D721Med (cell line): ENCODE measurements at places on chromosomes 7 and 10.

- no peak for DNase-seq
These were observed 192.4 kb downstream of the PTN start for GRCh38 chr7:137151041-137151689.

DNA sequence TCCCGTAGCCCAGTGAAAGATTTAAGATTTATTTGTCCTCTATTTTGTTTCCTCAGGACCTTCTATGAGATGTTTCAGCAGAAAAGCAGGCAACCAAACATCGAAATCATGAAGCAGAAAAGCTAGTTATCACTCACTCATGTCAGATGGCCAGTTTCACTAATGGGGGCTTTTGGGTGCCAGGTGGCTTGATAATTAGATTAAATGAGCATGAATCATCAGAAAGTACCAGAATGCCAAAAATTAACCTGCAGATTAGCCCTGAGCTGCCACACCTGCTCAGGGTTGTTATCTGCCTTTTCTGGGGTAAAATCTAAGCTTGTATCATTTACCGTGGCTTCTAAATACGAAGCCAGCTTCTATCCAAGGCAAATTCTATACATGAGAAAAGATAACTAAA lies 1017.5 kb downstream of the XPNPEP1 start:
- DNase-seq = no peak

- no peak for DNase-seq
These were observed 127.3 kb upstream of the HABP2 start for GRCh38 chr10:113425541-113425951.

GRCh38 chr10:98287321-98287720 lies 19.3 kb upstream of the LOXL4 start:
- no peak for DNase-seq

GRCh38 chr7:74587435-74588126 lies 69.9 kb upstream of the GTF2I start:
- DNase-seq = no peak

DNA sequence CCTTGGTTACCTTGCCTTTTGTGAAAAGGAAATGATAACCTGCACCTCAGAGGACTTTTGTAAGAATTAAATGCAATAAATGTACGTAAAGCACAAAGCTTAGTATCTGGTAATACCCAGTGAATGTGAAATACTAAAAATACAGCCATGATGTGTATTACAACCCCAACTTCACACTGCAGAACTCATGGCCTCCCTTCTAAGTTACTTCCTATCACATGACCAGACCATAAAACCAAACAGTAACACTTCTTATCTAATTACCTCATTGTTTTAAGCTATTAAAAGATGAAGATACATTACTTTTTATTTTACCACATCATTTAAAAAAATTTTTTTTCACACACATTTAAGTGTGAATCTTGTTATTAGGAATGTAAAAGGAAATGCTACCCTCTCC lies 29.0 kb downstream of the VPS41 start:
- no peak for DNase-seq

GRCh38 chr10:72561745-72562166 lies 64.1 kb downstream of the MICU1 start:
- no peak for DNase-seq

DNA sequence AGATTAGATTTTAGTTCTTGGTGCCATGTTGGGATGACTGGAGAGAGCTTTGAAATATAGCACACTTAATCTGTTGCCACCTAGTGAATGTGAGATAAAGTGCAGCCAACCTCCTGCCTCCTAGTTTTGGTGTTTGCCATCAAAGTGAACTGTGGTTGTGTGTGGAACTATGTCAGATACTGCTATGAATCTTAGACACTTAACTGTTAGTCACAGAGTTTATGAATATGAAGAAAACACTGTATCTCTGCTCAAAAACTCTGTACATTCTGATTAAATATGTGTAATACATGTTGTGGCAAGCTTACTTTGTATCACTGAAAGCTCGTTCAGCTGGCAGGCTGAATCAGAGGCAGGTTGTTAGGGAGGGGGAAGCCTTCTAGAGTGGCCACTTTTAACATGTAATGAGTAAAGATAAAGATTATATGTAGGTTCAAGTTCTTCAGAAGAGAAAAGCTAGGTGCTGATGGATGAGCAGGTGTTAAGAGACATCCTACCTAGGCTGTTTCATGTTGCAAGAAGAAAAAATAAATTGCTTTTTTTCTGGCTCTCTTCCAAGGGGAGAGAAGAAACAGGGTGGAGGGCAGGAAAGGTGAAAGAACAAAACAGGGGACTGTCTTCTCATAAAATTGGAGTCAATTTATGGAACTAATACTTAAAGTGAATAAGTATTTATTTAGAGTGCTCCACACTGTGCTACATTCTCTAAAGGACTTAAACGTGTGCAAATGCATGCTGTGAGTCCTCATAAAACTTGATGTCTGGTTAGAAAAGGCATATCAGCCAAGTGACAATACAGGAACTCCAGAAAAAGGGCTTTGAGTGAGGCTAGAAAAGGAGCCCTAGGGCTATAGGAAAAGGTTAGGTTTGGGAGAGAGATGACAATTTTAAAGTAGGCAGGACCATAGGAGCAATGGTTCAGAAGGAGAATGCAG lies 14.1 kb upstream of the LAMB1 start:
- no peak for DNase-seq

- no peak for DNase-seq
These were observed 56.3 kb upstream of the LBX1 start for GRCh38 chr10:101285519-101286070.

GRCh38 chr10:45558425-45558824 lies 114.1 kb downstream of the ZFAND4 start:
- DNase-seq = no peak

- DNase-seq = no peak
These were observed 35.4 kb downstream of the CCDC186 start for GRCh38 chr10:114138581-114138980.

DNA sequence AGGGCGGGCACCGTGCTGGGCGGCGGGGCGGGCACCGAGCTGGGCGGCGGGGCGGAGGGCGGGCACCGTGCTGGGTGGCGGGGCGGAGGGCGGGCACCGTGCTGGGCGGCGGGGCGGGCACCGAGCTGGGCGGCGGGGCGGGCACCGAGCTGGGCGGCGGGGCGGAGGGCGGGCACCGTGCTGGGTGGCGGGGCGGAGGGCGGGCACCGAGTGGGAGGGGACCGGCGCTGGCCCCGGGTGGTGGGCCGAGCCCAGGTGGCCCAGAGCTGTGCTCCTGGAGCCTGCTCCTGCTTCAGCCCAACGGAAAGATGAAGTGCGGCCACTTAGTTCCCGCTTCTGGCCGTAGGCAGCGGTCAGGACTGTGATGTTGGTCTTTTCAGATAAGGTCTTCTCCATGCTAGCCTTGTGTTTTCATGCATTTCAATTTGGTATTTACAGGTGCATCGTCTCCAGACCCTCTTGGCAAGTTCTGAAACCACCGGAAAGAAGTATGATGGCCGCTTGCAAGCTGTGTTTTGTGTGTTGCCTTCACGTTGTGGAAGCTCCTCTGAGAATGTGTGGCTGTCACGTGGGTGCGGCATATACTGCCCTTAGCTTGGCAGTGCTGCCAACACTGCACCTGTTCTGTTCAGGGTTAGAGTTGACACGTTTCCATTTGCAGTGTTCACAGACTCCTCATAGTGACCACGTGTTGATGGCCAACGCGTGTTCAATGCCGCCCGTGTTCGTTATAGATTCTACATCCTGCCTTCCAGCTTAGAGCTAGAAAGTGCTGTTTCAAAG lies 25.2 kb downstream of the IQCE start:
- DNase-seq = no peak

DNA sequence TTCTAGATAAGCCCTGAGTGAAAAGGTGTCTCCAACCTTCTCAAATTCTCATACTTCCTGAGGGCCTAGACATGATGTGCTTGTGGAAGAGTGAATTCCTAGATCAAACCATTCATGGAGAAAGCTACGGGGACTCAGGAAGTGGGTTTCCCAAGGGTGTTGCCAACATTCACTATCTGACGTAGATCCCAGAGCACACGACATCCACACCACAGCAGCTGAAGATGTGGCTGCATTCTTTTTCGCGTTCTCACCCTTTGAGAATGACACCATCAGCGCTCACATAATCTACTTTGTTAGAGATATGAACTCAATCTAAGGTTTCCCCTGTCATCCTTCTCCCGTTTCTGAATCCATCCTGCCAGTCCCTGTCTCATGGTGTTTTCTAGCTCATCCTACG lies 290.8 kb downstream of the DNAJB6 start:
- DNase-seq = no peak

GRCh38 chr7:132638000-132638399 lies 61.7 kb upstream of the PLXNA4 start:
- DNase-seq = no peak

DNA sequence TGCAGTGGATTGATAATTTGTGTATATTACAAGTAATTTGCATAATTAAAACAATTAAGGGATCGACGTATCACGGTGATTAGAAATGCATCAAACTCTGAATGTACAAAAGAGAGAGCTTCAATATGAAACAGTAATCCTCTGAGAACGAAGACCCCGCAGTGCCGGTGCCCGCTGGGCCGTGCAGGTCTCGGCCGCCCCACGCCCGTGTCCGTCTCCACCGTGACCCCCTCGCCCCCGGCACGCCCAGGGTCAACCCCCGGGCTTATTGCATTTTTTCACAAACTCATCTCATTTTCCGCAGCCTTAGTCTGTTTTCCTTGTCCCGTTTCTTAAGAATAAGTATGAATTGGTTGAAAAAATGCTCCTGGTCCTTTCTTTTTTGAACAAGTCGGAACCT lies 218.6 kb downstream of the TCERG1L start:
- DNase-seq = no peak

DNA sequence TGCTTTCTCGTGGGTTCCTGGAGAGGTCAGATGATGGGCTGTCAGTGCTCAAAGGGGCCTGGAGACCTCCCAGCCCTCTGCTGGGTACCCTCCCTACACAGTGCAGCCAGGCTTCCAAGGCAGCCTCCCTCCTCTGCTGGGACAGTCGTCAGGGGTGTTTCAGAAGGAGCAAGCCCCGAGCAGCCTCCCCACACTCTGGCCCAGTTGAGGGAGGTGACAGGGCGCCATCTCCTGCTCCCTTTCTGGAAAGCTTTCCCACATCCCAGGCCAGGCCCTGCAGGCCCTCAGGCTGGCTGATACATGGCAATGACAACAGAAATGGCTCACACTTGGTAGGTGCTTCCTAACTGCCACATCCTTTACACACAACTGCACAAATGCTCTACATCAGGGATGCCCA lies 32.1 kb downstream of the KCNMA1 start:
- DNase-seq = no peak

GRCh38 chr7:132077971-132078685 lies 498.1 kb downstream of the PLXNA4 start:
- DNase-seq = no peak

DNA sequence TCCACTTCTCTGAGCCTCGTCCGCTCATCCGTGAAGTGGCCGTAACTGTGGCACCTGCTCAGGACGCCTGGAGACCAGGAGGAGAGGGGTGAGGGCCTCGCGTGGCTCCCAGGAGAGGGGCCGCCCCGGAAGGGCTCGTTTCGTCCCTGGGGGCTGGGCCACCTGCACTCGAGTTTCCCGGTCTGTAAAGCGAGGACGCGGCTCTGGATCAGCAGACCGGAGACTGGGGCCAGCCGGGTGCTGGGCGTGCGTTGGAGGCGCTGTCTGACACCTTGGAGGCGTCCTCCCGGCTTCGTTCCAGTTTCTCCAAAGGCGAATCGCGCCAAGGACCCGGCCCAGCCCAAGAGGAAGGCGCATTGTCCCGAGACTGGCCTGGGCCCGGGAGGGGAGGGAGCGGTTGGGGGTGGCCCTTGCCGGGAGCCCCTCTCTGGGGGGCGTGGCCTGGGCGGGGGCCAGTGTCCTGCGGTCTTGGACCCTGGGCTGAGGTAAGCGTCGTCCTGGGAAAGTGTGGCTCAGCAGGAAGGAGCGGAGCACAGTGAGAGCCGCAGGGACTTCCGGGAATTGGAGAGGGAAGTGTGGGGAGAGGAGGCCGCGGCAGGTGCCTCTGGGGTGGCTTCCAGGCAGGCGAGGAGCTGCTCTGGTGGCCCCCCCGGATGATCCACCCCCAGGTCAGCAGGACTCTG lies 89.6 kb downstream of the FOXL3 start:
- DNase-seq = no peak

DNA sequence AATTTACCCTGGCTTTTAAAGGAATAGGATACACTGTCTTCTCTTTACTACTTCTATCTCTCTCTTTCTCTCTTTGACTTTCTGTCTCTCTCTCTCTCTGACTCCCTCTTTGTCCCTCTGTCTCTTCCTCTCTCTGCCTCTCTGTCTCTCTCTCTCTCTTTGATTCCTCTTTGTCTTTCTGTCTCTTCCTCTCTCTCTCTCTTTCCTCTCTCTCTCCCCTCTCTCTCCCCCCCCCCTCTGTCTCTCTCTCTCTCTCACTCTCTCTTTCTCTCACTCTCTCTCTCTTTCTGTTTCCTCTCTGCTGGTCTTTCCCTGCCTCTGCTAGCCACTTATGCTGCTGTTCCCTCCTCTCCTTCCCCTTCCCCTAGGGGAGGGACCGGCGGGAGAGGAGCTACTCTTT lies 149.0 kb downstream of the LYZL1 start:
- DNase-seq = no peak

- no peak for DNase-seq
These were observed 9.2 kb downstream of the LGI1 start for GRCh38 chr10:93766918-93767317.

GRCh38 chr10:31884386-31884785 lies 44.2 kb downstream of the ARHGAP12 start:
- no peak for DNase-seq

GRCh38 chr10:102291221-102291905 lies 46.0 kb downstream of the GBF1 start:
- no peak for DNase-seq

- no peak for DNase-seq
These were observed 86.3 kb downstream of the PALS2 start for GRCh38 chr7:24659505-24659904.

DNA sequence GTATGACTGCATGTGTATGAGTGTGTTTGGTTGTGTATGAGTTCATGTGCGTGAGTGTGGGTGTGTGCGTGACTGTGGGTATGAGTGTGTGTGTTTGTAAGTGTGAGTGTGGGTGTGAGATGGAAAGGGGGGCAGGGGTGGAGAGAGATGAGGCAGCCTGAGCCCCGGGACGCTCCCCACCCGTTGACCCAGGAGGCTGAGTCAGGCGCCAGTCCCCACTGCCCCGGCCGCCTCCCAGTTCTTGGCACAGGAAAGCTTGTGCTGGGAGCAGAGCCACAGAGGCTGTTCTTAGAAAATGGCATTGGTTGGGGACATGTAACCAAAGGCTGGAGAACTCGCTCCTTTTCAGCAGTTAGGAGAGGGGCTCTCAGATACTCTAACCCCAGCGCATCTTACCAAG lies 27.8 kb upstream of the NUB1 start:
- DNase-seq = no peak

DNA sequence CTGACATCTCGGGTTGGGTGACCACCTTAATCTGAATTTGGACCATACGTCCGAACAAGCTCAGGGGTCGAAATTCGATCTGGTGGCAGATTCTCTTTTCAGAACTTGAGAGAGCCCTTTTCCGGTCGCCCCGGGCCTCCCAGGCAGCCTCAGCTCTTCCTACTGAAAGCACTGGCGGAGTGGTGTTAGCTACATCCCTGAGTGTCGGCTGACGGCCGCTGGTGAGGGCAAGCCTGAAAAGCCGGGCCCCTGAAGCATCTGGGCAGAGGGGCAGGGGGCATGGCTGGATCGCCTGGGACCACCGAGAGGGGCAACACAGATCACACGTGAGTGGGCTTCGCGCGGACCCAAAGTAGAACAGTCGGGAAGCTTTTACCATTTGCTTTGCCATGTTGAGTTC lies 116.1 kb downstream of the SMURF1 start:
- DNase-seq = no peak

GRCh38 chr7:78121888-78122287 lies 323.3 kb downstream of the PHTF2 start:
- DNase-seq = no peak
